ENCODE measurements at places on chromosomes 7 and 10.
A peak's percentile ranks its signal among the peaks of the same experiment; 100 is the strongest.

DNA sequence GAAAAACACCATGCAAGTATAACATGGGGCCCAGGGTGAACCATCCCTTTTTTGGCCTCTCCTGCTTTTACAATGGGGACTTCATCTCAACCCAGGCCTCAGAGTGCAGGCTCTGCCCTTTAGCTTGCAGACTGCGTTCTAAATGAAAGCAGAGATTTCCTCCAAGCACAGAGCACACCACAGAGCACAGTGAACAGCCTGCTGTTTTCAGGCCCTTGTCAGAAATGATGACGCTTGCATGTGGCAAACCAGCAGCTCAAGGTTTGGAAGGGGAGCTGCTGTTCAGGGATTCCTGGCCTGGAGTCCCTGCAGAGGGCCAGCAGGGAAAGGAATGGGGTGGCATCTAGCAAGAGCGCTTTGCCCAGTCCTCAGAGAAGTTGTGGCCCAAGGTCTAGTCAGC is 167.3 kb upstream of the CDCA7L start:
- DNase-seq: no peak

- DNase-seq: no peak
These were observed 10.6 kb downstream of the BHLHA15 start for GRCh38 chr7:98221611-98222532.

GRCh38 chr7:135414850-135415439 is 95.0 kb downstream of the CNOT4 start:
- DNase-seq: peak; percentile 2

GRCh38 chr7:155808549-155809331 is 3.5 kb downstream of the SHH start:
- DNase-seq: no peak

DNA sequence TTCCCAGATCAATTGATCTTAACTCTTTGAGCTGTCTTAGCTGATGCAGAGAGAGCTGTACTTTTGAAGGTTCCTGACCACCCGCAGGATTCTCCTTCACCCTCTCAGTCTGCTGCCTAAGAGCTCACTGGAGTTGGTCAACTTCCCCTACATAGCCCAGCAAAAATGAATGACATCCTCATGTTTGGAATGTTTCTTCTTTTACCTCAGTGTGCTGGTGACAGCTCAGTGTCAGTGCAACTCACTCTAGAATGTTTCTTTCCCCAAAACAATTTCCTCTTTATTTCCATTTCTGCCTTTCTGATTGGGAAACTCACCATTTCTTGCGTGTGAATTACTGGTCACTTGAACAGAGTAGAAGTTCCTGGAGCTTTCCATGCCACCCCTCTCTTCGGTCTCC is 48.7 kb downstream of the LSMEM1 start:
- DNase-seq: no peak

DNA sequence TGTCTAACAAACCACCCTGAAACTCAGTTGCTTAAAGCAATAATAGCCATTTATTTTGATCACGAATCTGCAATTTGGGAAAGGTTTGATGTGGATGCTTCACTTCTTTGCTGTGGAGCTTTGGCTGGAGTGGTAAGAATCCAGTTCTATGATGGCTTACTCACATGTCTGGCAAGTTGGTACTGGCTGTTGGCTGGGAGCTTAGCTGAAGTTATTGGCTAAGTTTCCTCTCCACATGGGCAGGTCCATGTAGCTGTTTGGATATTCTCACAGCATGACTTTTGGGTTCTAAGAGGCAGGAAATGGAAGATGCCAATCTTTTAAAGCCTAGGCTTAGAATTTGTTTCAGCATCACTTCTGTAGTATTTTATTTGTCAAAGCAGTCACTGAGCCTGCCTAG is 277.6 kb upstream of the NRP1 start:
- no peak for DNase-seq

- no peak for DNase-seq
These were observed 26.2 kb upstream of the LIMK1 start for GRCh38 chr7:74057216-74057925.

GRCh38 chr10:127890832-127891334 is 1.9 kb downstream of the CLRN3 start:
- no peak for DNase-seq

DNA sequence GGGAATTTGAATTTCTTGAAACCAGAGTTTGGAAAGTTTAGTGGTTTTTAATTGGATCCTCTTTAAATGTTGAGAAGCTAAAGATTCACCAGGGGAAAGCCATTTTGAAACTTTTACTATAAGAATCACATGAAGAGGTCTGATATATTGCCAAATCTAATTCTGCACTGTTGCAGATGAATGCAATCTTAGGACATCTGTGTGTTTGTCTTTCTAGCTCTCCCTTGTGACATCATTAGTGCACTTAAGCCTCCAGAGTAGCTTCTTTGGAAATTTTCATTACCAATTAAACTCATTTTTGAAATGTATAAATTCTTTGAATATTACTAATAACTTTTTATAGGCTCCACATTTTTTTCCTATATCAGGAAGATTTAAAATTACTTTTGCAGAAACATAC is 160.2 kb downstream of the BICC1 start:
- no peak for DNase-seq

DNA sequence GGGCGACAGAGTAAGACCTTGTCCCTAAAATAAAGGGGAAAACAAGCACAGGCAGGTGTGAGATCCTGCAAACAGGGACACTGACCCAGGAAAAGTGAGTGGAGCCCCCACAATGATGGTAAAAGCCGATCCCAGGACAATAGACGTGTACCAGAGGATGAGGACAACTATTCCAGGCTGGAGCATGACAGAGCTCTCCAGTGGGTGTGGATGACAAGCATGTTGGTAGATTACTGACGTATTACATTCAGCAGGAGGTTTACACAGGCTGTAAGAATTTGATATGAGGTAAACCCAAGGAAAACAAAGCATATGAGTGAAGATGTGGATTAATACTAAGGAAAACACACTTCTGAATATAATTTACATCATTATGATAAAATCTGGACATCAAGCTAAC is 27.8 kb upstream of the SMURF1 start:
- no peak for DNase-seq

DNA sequence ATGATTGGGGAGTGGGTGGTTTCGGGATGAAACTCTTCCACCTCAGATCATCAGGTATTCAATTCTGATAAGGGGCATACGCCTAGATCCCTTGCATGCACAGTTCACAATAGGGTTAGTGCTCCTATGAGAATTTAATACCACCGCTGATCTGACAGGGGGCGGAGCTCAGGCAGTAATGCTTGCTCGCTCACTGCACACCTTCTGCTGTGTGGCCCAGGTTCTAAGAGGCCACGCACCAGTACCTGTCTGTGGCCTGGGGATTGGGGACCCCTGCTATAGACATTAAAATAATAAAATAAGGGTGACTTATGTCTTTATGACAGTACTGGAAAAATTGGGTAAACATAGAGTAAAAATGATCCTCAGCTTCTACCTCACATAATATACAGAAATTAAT is 66.1 kb downstream of the SAMD9 start:
- no peak for DNase-seq

DNA sequence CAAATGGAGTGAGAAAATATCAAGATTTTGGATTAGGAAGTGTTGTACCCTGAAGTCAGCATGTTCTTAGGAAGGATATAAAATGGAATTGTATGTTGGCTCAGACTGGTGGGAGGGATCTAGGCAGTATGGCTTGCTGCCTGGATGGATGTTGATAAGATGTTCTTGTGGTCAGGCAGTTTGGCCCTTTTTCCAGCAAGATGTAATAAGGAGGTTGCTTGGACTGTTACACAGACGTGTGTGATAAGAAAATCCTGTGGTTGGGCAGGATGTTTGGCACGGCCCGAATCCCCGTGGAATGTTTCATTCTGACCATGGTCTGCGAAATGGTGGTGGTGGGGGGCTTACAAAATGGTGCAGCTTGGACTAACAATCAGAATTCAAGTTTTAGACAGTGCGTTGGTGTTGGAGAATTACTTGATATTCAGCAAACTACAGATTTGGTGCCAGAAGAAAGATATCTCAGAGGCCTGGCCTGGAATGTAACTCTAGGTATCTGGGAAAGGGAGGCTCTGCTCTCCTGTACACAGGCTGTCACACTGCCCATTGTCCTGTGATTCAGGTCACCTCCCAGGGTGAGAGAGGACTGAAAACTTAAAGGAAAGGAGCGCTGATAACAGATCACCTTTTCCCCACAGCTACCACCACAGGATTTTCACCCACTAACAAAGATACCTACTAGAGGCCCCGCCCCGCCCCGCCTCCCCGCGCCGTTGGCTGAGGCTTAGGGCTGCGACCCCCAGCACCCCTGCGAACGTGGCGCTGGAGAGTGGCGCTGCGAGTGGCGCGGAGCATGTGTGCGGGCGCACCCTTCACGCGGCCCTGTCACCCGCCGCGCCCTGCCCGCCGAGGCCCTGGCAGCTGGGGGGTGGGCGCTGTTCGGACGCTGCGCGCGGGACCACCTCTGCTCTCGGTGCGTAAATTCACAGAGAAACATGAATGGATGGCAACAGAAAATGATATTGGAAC is 19.3 kb upstream of the ZNF680 start:
- DNase-seq: peak; percentile 79

- DNase-seq: no peak
These were observed 199.7 kb downstream of the IMMP2L start for GRCh38 chr7:111362506-111363054.

- DNase-seq: no peak
These were observed 206.3 kb downstream of the NXPH1 start for GRCh38 chr7:8639668-8640067.

- no peak for DNase-seq
These were observed 41.0 kb upstream of the C10orf120 start for GRCh38 chr10:122740640-122741039.

- DNase-seq: peak; percentile 12
These were observed 82.2 kb downstream of the ZNRF2 start for GRCh38 chr7:30366606-30367005.

DNA sequence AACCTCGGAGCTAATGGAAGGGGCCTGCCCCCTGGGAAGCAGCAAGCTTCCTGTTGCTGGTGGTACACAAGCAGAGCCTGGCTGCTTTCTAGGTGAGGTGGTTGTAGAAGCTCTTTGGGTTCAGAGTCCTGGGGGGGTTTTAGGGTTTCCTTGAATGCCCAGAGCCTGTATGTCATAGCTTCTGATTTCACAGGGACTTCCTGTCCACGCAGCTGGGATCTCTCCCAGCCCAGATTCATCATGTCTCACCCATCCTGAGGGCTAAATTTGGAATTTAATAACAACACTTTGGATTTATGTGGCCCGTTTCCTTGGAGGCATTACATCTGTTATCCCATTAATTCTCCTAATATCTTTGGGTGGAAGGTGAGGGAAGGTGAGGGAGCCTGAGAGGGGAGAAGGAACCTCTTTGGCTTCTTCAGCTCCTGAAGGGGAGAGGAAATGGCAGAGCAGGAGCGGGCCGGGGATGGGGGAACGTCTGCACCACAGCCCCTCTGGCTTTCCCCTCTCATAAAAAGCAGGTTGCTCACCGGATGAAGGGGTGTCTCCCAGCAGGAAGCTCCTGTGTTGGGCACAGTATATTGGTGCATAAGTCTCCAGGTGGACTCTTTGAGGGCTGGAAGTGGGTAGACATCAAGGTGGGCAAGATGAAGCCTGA is 19.7 kb downstream of the RPS24 start:
- peak; percentile 27 for DNase-seq

- DNase-seq: no peak
These were observed at the start of gene TMEM72 for GRCh38 chr10:44911081-44911540. TMEM72 (plus strand) TSS chr10:44911337; CDS start chr10:44911513, 176 bp downstream.

DNA sequence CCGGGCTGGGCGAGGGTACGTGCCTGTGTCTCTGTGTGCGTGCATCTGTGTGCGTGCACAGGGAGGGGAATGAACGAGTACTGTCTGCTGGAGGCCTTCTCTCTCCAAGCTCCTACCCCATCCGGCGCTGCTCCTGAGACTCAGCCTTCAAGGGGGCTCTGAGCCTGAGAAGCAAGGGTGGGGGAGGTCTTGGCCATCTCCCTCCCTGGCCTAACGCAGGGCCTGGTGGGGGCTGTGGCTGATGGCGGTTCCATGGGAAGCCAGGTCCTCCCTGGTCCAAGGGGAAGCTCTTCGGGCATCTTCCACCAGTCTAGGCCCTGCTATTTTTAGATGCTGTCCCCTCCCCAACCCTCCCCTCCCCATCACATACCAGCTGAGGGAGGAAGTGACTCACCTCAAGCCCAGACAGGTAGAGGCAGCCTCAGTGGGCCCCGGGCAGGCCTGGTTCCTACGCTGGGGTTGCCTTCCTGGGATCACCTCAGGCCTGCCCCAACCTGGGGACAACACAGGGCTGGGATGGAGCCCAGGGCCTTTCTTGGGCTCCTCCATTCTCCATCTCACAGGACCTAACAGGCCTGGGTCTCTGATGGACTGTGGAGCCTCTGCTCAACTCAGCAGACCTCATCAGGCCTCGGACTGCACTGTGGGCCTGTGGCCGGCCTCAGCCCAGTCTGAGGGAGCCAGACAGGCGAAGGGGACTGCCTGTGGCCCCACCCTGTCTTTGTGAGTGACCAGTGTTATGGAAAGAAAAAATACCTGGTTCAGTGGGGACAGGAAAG is 32.2 kb downstream of the DNAJB12 start:
- no peak for DNase-seq

DNA sequence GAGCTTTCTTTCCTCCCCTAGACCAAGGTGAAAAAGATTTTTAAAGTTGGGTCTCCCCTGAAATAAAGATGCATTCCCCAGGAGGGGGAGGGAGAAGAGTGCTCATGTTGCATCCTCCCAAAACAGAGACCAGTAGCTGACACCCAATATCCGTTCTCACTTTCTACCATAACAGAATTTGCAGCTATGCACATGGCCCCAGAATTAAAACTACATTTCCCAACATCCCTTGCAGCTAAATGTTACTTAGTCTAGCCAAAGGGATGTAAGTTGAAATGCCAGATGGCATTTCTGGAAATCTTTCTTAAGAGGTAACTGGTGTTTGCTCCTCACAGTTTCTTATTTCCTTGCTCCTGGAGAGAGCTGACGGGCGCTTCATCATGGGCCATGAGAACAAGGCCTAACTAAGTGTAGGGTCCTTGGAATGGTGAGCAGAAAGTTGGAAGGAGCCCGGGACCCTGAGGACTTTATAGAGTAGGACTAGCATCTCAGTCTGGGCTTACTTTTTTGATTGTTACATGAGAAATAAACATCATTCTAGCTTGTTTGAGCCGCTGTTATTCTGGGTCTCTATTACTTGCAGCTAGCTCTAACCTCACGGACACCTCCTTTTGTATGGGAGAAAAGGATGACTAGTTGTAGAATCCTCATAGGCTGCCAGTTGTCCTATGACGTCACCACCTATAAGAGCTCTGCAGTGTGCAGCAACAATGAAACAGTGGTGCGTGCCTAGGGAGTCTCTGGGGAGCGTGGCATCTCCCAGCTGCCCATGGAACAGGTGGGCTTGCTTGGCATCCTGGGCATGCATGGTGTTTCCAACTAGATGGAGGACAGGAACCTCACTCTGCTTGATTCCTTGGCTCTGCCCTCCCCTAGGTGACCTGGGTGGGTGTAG is 46.1 kb upstream of the EXOC6 start:
- no peak for DNase-seq

DNA sequence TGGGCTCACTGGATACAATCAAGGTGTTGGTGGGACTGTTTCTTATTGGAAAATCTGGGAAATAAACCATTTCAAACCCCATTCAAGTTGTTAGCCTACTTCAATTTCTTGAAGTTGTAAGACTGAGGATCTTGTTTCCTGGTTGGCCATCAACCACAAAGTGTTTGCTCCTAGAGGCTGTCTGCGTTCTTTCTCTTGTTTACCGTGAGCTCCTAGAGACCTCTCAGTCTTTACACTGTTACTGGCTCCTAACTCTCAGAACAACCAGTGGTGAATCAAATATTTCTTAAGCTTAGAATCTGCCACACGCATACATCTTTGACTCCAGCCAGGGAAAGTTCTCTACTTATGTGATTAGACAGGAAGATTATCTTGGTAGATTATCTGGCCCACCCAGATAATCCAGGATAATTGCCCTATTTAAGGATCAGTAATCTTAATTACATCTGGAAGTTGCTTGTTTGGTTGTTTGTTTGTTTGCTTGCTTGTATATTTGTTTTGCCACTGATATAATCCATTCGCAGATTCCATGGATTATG is 798.7 kb downstream of the IPMK start:
- DNase-seq: no peak

All from NCI-H226 (cell line).